ENCODE measurements at places on chromosomes 1 and 21. TPM values are rescaled to one million over a fixed set of nuclear protein-coding genes. Genes with fewer than 3 reads are reported as not detected.
A peak's percentile ranks its signal among the peaks of the same experiment; 100 is the strongest.

DNA sequence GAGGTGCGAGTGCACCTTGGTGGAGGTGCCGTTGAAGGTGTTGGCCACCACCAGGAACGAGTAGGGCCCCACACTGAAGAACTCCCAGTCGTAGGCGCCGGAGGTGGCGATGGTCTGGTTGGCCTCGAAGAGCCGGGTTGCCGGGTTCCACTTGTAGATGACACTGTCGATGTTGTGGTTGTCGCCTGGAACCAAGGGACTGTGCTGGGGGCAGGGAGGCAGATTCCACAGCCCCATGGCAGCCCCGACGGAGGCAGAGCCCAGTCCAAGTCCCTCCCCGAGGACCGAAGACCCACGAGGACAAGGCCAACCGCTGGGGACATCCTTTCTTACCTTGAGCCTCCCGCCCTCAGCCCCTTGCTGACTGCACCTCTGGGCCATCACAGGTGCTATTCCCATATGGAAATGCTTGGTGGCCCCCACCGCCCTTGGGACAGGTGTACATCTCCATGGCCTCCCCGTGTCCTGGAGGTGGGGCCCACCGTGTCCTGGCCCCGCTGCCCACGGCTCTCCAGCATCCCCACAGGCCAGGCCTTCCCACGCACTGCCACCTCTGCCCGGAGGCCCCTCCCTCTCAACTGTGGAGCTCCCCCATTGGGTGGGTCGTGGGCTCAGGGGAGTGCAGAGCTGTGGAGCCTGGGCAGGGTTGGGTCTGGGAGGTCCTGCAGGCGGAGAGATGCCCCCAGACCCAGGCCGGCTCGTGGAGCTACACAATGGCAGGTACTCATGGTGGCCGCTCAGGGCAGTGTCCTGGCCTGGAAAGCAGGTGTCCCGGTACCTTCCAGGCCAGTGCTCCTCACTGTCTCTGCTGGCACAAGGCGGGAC lies 17.9 kb downstream of the KRTAP10-1 start:
- H3K4me1 ChIP-seq = no peaks in the 10 kb centered on the region
- DNase-seq = no peak
- H3K27ac ChIP-seq = no peak overlapping the region
- H3K4me3 ChIP-seq = no peak overlapping the region

DNA sequence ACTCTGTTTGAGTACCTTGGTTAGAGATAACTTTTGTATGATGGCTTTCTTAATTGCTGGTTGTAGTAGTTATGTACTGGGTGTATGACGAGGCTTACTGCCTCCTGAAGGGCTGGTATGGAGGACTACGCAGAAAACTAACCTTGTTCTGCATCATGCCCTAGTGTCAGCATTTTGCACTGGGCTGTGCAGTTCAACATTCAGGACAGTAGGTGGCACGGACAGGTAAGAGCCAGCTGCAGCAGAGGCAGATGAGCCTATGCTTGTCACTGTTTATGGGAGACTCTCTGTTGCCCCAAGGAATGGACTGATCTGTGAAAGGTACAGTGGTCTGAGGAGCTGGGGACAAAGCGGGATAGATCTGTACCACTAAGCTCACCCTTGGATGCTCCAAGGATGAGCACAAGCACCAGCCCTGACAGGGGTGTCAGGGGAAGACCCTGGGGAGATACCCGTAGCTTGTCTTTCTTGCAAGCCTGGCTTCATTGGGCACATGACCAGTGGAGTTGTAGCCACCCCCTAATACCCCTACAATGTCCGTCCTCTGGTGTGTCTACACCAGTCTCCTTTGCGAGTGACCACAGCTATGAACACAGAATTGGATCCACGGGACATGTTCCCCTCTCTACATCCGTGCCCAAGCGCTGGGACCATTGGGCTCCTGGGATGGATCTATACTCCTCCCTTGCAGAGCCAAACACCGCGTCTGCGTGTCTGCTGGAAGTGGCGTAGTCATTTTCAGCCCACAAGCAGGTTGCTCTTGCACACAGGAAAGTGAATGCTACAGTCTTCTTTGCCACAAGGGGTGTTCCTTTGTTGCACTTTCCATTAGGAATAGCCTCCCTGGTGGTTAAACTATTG lies 51.1 kb upstream of the CFHR3 start:
- H3K27ac ChIP-seq = no peak overlapping the region
- no peak overlapping the region for H3K4me3 ChIP-seq

- H3K27me3 ChIP-seq = no peaks in the 10 kb centered on the region
- no peaks in the 10 kb centered on the region for H3K4me1 ChIP-seq
- no peaks in the 10 kb centered on the region for H3K36me3 ChIP-seq
- H3K27ac ChIP-seq = no peak overlapping the region
- H3K4me3 ChIP-seq = no peak overlapping the region
Measured at GRCh38 chr21:36463991-36464390, 15.9 kb downstream of the CLDN14 start.

DNA sequence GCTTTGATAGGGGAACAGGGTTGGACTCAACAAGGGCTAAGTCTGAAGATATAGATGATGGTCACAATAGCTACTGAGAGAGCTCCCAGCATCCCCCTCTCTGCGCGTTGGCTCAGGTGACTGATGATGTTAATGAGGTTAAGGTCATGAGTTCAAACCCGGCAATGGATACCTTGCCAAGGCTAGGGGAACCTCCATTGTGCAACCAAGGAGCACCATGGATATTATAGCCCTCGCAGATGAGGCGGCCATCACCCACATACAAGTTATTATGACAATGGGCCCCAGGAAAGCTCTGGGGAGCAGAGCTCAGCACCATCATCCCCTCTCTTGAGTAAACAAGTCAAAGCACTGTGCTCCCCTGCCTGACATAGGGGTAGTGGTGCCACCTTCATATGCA lies 8.2 kb downstream of the KCNA2 start:
- H3K4me3 ChIP-seq = no peak overlapping the region
- no peaks in the 10 kb centered on the region for H3K27me3 ChIP-seq
- no peak overlapping the region for H3K27ac ChIP-seq
- DNase-seq = no peak
- no peaks in the 10 kb centered on the region for H3K36me3 ChIP-seq
- no peaks in the 10 kb centered on the region for H3K4me1 ChIP-seq

GRCh38 chr1:204571128-204571527 lies 54.9 kb downstream of the MDM4 start:
- DNase-seq = no peak
- H3K27ac ChIP-seq = no peak overlapping the region
- H3K4me3 ChIP-seq = no peak overlapping the region
- no peaks in the 10 kb centered on the region for H3K27me3 ChIP-seq
- H3K4me1 ChIP-seq = no peaks in the 10 kb centered on the region

DNA sequence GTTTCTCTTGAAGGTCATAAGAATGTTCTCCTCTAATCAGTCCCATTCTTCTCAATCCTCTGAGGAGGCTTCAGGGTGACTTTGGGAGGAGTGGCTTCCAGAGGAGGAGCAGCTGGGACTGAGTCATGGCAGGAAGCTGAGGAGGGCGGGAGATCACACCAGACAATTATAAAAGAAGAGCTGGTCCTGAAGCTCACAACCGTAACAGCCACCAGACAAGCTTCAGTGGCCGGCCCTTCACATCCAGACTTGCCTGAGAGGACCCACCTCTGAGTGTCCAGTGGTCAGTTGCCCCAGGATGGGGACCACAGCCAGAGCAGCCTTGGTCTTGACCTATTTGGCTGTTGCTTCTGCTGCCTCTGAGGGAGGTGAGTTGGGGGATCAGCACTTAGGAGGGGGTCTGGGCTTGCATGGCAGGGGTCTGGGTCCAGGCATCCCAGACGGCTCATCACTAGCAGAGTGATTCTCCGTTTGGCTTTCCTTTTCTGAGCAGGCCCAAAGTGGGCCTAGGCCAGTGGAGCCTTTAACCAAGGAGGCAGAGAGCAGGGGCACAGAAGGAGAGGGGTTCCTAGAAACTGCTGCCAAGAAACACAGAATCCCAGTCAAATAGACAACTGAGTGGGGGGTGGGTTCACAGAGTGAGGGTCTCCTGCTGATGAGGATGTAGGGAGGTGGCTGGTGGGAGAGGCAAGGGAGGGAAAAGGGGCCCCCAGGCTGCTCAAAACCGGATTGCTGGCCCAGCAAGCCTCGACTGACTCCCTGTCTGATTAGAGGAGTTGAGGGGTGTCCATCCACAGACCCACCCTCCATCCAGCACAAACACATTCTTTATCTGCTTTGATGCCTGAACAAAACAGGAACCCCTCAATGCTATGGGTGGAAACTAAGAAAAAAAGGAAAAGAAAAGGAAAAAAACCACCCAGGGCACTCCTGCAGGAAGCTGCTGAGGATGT lies at the start of gene ECM1:
ECM1 (plus strand) TSS at position 198 of the 953 bp plus-strand sequence; CDS start at position 299, 101 bp downstream.
- no peaks in the 10 kb centered on the region for H3K4me1 ChIP-seq
- no peaks in the 10 kb centered on the region for H3K27me3 ChIP-seq
- no peak within 1 kb of the TSS for H3K27ac ChIP-seq

GRCh38 chr1:35454616-35455015 lies 102.6 kb downstream of the KIAA0319L start:
- no peak for DNase-seq
- no peak overlapping the region for H3K27ac ChIP-seq
- no peaks in the 10 kb centered on the region for H3K27me3 ChIP-seq
- no peaks in the 10 kb centered on the region for H3K36me3 ChIP-seq
- peaks cover 2% of the 10 kb centered on the region for H3K4me1 ChIP-seq
- no peak overlapping the region for H3K4me3 ChIP-seq

- no peak for DNase-seq
- H3K27ac ChIP-seq = no peak overlapping the region
- H3K4me1 ChIP-seq = no peaks in the 10 kb centered on the region
- no peak overlapping the region for H3K4me3 ChIP-seq
- no peaks in the 10 kb centered on the region for H3K27me3 ChIP-seq
Measured at GRCh38 chr1:96782856-96783255, 61.3 kb downstream of the PTBP2 start.

GRCh38 chr1:232548691-232549090 lies 81.2 kb downstream of the SIPA1L2 start:
- peaks cover 21% of the 10 kb centered on the region for H3K4me1 ChIP-seq
- no peaks in the 10 kb centered on the region for H3K27me3 ChIP-seq
- peak overlapping the region; percentile 32 for H3K27ac ChIP-seq
- no peak overlapping the region for H3K4me3 ChIP-seq
- DNase-seq = peak; percentile 57
- H3K36me3 ChIP-seq = no peaks in the 10 kb centered on the region

GRCh38 chr1:21534674-21535378 lies 25.6 kb downstream of the ALPL start:
- no peak for DNase-seq
- H3K4me3 ChIP-seq = no peak overlapping the region
- H3K36me3 ChIP-seq = no peaks in the 10 kb centered on the region
- H3K27ac ChIP-seq = no peak overlapping the region

- H3K36me3 ChIP-seq = no peaks in the 10 kb centered on the region
- H3K4me3 ChIP-seq = no peak overlapping the region
- no peak for DNase-seq
- H3K27me3 ChIP-seq = no peaks in the 10 kb centered on the region
Measured at GRCh38 chr1:178606839-178607238, 93.9 kb downstream of the TEX35 start.

- DNase-seq = no peak
- H3K4me1 ChIP-seq = no peaks in the 10 kb centered on the region
- H3K27ac ChIP-seq = no peak overlapping the region
- no peak overlapping the region for H3K4me3 ChIP-seq
- no peaks in the 10 kb centered on the region for H3K36me3 ChIP-seq
- H3K27me3 ChIP-seq = no peaks in the 10 kb centered on the region
Measured at GRCh38 chr1:84939151-84939550, 46.1 kb upstream of the LPAR3 start.

- no peak overlapping the region for H3K27ac ChIP-seq
- no peaks in the 10 kb centered on the region for H3K36me3 ChIP-seq
- H3K27me3 ChIP-seq = no peaks in the 10 kb centered on the region
- peak; percentile 94 for DNase-seq
- peaks cover 5% of the 10 kb centered on the region for H3K4me1 ChIP-seq
Measured at GRCh38 chr1:109112652-109113285, 1.1 kb upstream of the ELAPOR1 start.

The LCE3D gene
- total RNA-seq = not detected

The SPRR1A gene
- not detected for total RNA-seq

The INSRR gene
- total RNA-seq = not detected

All from ovary (tissue), 10 donors.